G401 (cell line): ENCODE measurements at places on chromosomes 5 and 9. TPM values are rescaled to one million over a fixed set of nuclear protein-coding genes. Genes with fewer than 3 reads are reported as not detected.

Gene CCDC127
- total RNA-seq, result 3.5 and 5.8 TPM in 2 replicates

Gene ESM1
- total RNA-seq, result not detected in 2 replicates

GRCh38 chr9:73154722-73155121 lies 3.1 kb downstream of the ANXA1 start:
- DNase-seq, result no peak

GRCh38 chr5:116626272-116626723 lies 51.7 kb upstream of the SEMA6A start:
- peak; percentile 84 for DNase-seq

DNA sequence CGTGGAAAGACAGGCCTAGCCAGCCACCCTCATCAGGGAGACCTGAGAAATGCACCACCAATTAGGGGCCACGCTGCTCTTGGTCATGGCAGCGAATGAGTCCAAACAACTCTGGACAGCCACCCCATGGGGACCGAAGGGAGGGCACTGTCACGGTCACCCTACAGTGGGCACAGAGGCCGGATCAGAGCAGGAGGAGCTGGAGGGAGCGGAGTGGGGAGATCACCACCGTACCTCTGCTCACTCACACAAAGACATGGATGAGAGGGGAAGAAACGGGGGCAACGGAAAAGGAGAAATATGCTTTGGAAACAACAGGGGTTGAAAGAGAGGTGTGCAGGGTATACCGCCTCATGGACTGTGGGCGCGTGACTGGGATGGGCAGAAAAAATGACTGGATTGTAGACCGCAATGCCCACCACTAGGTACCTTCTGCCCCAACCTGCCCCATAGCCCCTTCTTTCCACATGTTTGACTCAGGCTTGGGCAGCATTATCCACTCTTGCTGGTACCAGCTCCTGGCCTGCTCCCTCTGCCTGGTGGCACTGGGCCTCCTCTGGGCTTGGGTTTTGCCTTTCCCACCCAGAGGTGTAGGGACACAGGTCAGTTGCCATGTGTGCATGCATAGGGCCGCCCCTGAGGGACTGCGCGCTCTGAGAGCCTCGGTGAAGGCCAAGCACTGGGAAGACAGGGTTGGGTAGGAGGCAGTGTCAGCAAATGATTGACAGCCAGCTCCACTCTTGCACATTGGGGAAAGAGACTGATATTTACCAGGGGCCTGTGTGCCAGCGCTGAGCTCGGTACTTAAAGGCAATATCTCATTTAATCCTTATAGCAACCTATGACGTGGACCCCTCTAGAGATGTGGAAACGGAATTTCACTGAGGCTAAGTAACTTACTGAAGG lies 76.6 kb downstream of the CRB2 start:
- no peak for DNase-seq
